ENCODE measurements at places on chromosomes 6 and 20.

DNA sequence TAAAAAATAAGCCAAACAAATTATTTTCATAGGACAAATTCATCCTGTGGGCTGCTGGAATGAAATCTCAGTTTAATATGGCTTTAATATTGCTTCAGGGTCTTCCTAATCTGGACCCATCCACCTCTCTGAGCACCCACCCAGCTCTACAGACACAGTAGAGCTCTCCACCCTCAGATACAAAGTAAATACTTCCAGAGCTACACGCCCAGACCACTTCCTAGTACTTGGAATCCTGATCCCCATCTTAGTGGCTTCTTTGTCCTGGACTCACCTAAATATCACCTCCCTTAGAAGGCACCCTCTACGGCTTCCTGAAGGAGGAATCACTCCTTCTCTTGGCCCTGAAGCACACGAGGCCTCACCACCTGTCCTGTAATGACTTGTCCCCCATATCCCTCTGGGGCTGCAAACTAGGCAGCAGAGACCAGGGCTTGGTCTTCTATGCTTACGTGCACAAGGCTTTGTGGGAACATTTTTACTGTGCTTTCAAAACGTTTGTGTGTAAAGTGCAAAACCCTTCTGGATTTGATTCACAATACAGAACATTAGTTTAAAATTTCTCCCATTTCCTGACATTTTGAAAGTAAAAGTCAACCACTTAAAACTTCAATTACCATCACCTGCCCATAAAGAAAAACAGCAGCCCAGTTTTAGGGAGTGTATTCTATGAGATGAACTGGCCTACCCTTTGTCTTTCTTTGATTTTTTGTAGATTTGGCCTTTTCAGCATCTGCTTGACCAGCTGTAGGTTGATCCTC is 2.4 kb downstream of the CTCFL start:
- no peak for DNase-seq

DNA sequence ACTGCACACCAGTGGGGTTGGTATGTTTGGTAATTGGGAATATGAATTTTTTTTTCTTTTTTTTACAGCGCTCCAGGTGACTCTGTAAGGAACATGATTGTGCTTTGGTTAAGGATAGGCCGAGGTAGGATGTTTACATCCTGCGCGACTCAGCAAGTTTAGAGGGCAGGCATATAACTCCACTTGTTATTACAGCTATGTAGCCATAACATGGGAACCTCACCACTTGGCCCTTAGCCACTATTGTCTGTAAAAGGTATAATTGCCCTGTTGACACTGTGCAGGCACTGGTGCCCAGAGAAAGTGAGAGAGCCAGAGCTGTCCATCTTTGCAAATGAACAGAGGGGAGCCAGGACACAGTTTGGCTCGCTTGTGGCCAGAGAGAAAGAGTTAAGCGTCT is 172.9 kb downstream of the MCHR2 start:
- no peak for DNase-seq

- no peak for DNase-seq
Observed at GRCh38 chr6:2296781-2297180, 51.4 kb upstream of the GMDS start.

- no peak for DNase-seq
Observed at GRCh38 chr6:1535295-1535694, 74.4 kb upstream of the FOXC1 start.

DNA sequence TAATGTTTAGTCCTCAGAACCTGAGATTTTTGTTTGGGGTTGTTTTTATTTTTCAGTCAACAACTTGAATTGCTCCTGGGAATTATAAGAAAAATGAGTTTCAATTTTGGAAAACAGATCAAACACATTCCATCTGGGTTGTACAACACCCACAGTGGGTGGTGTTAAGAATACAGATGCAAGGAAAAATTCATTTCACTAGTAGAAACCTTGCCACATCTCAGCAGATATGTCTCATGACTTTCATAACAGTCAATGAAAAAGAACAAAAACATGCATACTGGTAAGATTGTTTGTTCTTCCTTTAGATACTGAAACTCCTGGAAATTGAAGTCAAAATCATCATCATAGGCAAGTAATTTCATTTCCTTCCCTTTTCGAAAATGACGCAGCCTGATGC is 78.9 kb downstream of the MOXD1 start:
- no peak for DNase-seq

DNA sequence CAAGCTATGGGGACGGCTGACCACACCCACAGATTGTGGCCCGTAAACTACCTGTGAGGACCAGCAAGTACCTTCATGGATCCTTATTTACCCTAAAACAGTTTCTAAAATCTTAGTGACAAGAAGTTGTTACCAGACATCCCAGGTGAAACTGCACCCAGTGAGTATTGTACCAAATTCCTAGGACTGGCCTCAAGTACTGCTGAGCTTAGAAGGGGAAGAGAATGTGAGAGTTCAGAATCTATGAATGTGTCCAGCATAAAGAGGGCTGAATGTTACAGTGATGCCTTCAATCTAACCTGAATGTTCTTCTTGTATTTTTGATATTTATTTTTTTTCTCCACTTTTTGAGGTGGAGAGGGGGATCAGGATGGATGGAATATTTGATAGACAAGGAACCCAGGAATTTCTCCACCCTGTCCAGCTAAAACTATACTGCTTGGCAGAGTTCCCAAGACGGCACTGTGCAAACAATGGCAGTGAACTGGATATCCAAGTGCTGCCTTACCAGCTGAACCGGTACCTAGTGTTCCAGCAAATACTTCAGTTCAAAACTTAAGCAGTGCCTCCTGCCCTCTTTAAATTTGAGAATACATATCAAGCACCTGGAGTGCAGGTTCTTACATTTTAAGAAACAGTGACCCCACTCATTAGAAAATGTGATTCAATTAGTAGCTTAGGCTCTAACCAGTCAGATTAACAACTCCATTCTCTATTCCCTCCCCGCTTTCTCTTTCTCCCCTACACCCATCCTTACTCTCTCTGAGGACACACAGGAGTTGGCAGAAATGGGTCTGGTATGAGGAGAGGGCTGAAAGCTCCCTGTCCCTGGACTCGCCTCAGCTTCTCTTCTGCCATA is 427.3 kb upstream of the FLRT3 start:
- no peak for DNase-seq

DNA sequence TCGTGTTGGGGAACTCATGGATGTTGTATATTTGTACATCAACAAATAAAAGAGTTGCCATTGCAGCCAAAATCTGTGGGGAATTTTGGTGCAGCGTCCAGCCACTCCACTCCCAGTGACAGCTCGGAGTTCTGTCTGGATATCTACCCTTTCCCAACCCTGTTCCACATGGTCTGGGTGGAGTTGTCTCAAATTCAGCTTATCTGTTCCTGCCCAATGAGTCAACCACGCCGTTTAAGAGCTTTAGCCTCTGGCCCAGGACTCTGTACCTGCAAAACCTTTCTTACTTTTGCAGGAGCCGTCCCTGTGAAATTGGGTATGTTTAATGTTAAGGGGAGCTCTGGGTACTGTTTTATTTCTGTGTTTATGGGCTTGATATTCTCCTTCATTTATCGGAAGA is 33.9 kb upstream of the OVOL2 start:
- DNase-seq = no peak

GRCh38 chr6:120576061-120576460 is 758.2 kb downstream of the TBC1D32 start:
- DNase-seq = no peak

DNA sequence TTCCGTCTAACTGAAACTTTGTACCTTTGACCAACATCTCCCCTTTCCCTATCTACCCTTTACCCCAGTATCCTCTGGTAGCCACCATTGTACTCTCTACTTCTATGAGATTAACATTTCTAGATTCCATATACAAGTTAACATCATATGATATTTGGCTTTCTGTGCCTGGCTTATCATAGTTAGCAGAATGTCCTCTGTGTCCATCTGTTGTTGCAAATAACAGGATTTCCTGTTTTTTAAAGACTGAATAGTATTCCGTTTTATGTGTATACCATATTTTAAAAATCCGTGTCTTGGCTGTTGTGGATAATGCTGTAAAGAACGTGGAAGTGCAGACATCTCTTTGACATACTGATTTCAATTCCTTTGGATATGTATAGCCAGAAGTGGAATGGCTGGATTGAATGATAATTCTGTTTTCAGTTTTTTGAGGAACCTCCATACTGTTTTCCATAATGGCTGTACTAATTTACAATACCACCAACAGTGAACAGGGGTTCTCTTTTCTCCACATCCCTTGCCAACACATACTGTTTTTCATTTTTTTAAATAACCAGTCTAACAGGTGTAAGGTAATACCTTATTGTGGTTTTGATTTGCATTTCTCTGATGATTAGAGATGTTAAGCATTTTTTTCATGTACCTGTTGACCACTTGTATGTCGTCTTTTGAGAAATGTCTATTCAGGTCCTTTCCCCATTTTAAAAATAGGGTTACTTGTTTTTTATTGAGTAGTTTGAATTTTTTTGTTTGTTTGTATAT is 53.8 kb downstream of the CDC5L start:
- no peak for DNase-seq

GRCh38 chr6:111307275-111307858 is 175.7 kb downstream of the REV3L start:
- no peak for DNase-seq

Measured in left renal pelvis (tissue), 4 donors.